Neural crest cell (in vitro differentiated cells): ENCODE measurements at places on chromosomes 4 and X. TPM values are rescaled to one million over a fixed set of nuclear protein-coding genes. Genes with fewer than 3 reads are reported as not detected.

DNA sequence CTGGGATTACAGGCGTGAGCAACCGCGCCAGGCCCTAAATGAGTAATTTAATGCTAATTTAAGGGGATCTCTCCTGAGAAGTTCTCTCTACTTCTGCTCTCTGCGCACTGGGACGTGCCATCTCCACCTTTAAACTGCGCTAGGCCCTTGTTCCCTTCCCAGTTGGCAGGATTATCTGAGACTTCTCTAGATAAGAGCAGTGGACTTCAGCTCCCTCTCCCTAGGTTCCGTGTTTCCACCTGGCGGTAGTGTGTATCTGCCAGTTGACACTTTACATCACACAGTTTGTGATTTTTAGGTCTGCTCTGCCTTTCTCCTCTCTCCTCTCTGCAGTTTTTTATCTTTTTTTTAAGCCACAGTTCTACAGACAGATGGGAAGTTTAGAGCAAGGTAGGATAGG lies 40.2 kb downstream of the ARHGAP10 start:
- H3K27me3 ChIP-seq: peaks cover 2% of the 10 kb centered on the region
- no peak for DNase-seq
- no peak overlapping the region for H3K4me3 ChIP-seq

DNA sequence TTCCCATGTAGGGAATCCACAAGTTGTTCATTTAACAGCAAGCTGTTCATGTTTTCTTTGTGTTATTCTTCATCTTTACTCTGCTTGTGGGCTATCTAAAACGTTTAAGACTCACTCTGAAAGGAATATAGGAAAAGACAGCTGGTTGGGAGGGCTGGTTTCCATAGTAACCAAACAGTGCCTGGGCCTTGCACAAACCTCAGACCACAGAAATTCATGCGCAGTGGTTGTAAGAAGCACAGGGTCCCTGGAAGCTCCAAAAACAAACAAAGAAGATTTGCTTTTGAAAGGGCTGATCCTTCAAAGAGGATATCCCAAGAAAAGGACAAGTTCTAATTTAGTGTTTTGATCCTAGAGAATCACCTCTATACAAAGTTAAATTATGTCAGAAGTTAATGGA lies 7.8 kb downstream of the SERTM2 start:
- peak; percentile 20 for DNase-seq
- no peaks in the 10 kb centered on the region for H3K36me3 ChIP-seq
- no peaks in the 10 kb centered on the region for H3K27me3 ChIP-seq
- H3K27ac ChIP-seq: peak overlapping the region; percentile 96

- no peaks in the 10 kb centered on the region for H3K36me3 ChIP-seq
- peaks cover 2% of the 10 kb centered on the region for H3K27me3 ChIP-seq
- DNase-seq: no peak
- no peak overlapping the region for H3K27ac ChIP-seq
Measured at GRCh38 chr4:44817930-44818329, 91.6 kb upstream of the GNPDA2 start.

The BMX gene
- not detected in 2 replicates for total RNA-seq
